ENCODE measurements at places on chromosomes 5 and 9.

GRCh38 chr9:98488571-98489312 lies 220.0 kb downstream of the GABBR2 start:
- no peaks in the 10 kb centered on the region for H3K27me3 ChIP-seq
- no peaks in the 10 kb centered on the region for H3K36me3 ChIP-seq
- no peak overlapping the region for H3K27ac ChIP-seq
- H3K4me1 ChIP-seq, result no peaks in the 10 kb centered on the region
- no peak for DNase-seq

GRCh38 chr9:83188277-83188676 lies 125.3 kb upstream of the RASEF start:
- no peak for DNase-seq
- H3K27me3 ChIP-seq, result no peaks in the 10 kb centered on the region
- no peak overlapping the region for H3K4me3 ChIP-seq
- H3K36me3 ChIP-seq, result no peaks in the 10 kb centered on the region
- no peaks in the 10 kb centered on the region for H3K4me1 ChIP-seq

GRCh38 chr5:5933651-5934050 lies 444.7 kb downstream of the MED10 start:
- DNase-seq, result no peak
- no peaks in the 10 kb centered on the region for H3K27me3 ChIP-seq
- no peak overlapping the region for H3K27ac ChIP-seq
- no peaks in the 10 kb centered on the region for H3K4me1 ChIP-seq
- no peaks in the 10 kb centered on the region for H3K36me3 ChIP-seq
- no peak overlapping the region for H3K4me3 ChIP-seq

- no peaks in the 10 kb centered on the region for H3K4me1 ChIP-seq
- no peaks in the 10 kb centered on the region for H3K36me3 ChIP-seq
- H3K4me3 ChIP-seq, result no peak overlapping the region
- DNase-seq, result no peak
Measured at GRCh38 chr9:12464910-12465512, 228.2 kb upstream of the TYRP1 start.

- H3K27me3 ChIP-seq, result no peaks in the 10 kb centered on the region
- no peaks in the 10 kb centered on the region for H3K36me3 ChIP-seq
- peaks cover 15% of the 10 kb centered on the region for H3K4me1 ChIP-seq
- H3K4me3 ChIP-seq, result no peak overlapping the region
- no peak for DNase-seq
Measured at GRCh38 chr9:110259566-110259965, 3.3 kb upstream of the TXN start.

GRCh38 chr9:110095161-110095595 lies 112.8 kb downstream of the C9orf152 start:
- no peak overlapping the region for H3K4me3 ChIP-seq
- no peak overlapping the region for H3K27ac ChIP-seq
- H3K36me3 ChIP-seq, result no peaks in the 10 kb centered on the region

- H3K4me3 ChIP-seq, result no peak overlapping the region
- no peak overlapping the region for H3K27ac ChIP-seq
- no peaks in the 10 kb centered on the region for H3K4me1 ChIP-seq
- DNase-seq, result no peak
- H3K36me3 ChIP-seq, result no peaks in the 10 kb centered on the region
Measured at GRCh38 chr9:110977259-110977709, 61.0 kb downstream of the LPAR1 start.

- no peaks in the 10 kb centered on the region for H3K27me3 ChIP-seq
- no peak for DNase-seq
- no peak overlapping the region for H3K27ac ChIP-seq
- H3K36me3 ChIP-seq, result no peaks in the 10 kb centered on the region
- no peaks in the 10 kb centered on the region for H3K4me1 ChIP-seq
Measured at GRCh38 chr5:39815711-39816110, 390.9 kb upstream of the DAB2 start.

GRCh38 chr5:167664222-167664804 lies 627.1 kb upstream of the WWC1 start:
- H3K4me1 ChIP-seq, result no peaks in the 10 kb centered on the region
- no peaks in the 10 kb centered on the region for H3K27me3 ChIP-seq
- H3K4me3 ChIP-seq, result no peak overlapping the region
- H3K27ac ChIP-seq, result no peak overlapping the region
- no peak for DNase-seq

DNA sequence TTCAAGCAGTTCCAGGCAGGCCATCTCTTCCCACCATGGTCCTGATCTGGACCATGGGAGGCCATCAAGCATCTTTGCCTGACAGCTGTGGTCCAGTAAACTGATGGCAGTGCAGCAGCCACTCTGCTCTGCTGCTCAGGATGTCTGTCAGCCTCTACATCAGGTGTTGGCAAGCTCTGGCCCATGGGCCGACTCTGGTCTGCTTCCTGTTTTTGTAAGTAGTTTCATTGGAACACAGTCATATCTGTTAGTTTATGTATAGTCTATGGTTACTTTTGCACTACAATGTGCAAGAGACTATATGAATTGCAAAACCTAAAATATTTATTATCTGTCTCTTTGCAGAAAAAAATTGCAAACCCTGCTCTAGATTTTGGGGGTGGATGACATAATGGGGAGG lies 225.0 kb downstream of the KCTD16 start:
- no peaks in the 10 kb centered on the region for H3K4me1 ChIP-seq
- no peak for DNase-seq
- no peaks in the 10 kb centered on the region for H3K36me3 ChIP-seq
- H3K27ac ChIP-seq, result no peak overlapping the region

GRCh38 chr9:757246-757881 lies 84.1 kb upstream of the DMRT1 start:
- no peaks in the 10 kb centered on the region for H3K27me3 ChIP-seq
- no peaks in the 10 kb centered on the region for H3K4me1 ChIP-seq
- H3K4me3 ChIP-seq, result no peak overlapping the region
- no peak overlapping the region for H3K27ac ChIP-seq

- no peaks in the 10 kb centered on the region for H3K27me3 ChIP-seq
- no peaks in the 10 kb centered on the region for H3K4me1 ChIP-seq
- H3K4me3 ChIP-seq, result no peak overlapping the region
- H3K27ac ChIP-seq, result no peak overlapping the region
Measured at GRCh38 chr5:105150323-105150722, 1587.7 kb upstream of the NUDT12 start.

DNA sequence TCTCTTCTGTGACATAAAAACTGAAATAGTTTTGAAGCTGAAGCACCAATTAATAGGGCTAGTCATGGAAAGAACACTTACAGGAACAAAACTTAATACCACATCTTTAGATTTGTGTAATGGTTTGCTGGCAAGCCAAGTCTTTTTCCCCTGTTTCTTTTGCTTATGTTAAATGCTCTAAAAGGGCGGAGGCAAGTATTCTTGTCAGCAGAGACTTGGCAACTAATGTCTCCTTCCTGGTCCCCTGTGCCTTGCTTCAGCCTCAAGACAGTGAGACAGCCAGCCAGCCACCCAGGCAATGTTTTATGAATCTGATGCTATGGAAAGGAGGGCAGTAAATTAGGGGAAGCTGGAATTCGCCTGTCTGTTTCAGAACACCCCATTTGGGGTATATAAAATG lies 45.7 kb downstream of the PRRC1 start:
- no peak overlapping the region for H3K4me3 ChIP-seq
- no peaks in the 10 kb centered on the region for H3K36me3 ChIP-seq
- H3K4me1 ChIP-seq, result no peaks in the 10 kb centered on the region

GRCh38 chr9:127362829-127363228 lies 34.1 kb upstream of the SLC2A8 start:
- H3K36me3 ChIP-seq, result no peaks in the 10 kb centered on the region
- H3K4me1 ChIP-seq, result no peaks in the 10 kb centered on the region
- DNase-seq, result no peak
- H3K27me3 ChIP-seq, result no peaks in the 10 kb centered on the region

DNA sequence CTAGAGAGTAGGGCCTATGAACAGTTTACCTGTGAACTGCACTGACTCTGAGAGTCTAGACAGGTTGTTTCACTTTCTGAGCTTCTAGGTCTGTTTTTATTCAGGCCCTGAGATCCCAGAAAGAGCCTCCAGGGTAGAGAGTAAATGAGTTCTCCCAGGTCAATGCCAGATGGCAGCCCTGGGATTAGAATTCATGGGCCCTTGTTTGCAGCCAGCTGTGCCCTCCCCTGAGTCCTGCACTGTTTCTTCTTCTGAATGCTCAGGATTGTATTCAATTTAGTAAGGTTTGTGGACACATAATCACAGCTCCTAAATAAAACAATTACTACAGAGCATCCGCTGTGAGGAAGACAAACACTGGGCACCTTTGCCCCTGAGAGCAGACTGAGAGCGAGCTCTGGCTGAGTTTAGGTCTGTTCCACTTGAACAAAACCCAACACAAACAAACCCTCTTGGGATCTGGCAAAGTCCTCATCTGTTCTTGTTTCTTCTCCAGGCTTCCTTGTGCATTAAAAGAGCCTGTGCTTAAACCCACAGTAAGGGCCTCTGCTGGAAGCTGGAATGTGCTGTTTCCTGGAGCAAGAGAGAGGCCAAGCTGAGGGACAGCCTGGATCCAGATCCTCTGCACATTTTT lies 29.9 kb downstream of the FAM219A start:
- no peak overlapping the region for H3K4me3 ChIP-seq
- H3K4me1 ChIP-seq, result no peaks in the 10 kb centered on the region
- H3K27ac ChIP-seq, result no peak overlapping the region

GRCh38 chr9:95175523-95175922 lies 142.0 kb downstream of the FANCC start:
- H3K27ac ChIP-seq, result no peak overlapping the region
- no peak overlapping the region for H3K4me3 ChIP-seq
- no peaks in the 10 kb centered on the region for H3K27me3 ChIP-seq

DNA sequence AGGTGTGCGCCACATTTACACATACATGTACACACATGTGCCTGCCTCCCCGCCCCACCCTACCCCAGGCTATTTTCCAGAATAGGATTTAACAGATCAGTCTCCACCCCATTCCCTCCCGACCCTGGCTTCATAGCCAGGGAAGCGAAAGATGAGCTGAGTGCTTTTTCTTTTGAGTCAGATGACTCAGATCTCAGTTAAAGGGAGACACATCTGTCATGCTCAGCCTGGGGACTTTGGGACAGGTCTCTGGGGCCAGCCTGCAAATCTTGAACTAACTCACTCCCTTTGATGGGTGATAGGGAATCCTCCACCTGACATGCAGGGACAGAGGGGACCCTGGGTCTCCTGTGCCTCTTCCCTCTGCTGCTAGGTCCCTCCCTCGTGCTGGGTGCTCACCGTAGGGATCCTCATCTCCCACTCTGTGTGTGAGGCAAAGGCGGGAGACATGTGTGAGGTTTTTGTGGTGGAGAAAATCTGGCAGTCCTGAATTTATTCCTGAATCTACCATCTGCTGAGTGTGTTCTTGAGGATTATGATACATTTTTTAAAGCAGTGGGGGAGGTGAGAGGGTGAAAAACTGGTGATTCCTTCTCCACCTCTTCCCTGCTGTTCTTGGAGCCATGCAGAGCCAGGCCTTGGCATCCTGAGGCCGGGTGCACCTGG lies 37.7 kb downstream of the NEUROG1 start:
- H3K4me1 ChIP-seq, result no peaks in the 10 kb centered on the region
- H3K27me3 ChIP-seq, result peaks cover 2% of the 10 kb centered on the region
- no peak overlapping the region for H3K27ac ChIP-seq
- no peaks in the 10 kb centered on the region for H3K36me3 ChIP-seq

Measured in CD4-positive, alpha-beta memory T cell (primary cell).